ENCODE measurements at places on chromosomes 11 and 22.

DNA sequence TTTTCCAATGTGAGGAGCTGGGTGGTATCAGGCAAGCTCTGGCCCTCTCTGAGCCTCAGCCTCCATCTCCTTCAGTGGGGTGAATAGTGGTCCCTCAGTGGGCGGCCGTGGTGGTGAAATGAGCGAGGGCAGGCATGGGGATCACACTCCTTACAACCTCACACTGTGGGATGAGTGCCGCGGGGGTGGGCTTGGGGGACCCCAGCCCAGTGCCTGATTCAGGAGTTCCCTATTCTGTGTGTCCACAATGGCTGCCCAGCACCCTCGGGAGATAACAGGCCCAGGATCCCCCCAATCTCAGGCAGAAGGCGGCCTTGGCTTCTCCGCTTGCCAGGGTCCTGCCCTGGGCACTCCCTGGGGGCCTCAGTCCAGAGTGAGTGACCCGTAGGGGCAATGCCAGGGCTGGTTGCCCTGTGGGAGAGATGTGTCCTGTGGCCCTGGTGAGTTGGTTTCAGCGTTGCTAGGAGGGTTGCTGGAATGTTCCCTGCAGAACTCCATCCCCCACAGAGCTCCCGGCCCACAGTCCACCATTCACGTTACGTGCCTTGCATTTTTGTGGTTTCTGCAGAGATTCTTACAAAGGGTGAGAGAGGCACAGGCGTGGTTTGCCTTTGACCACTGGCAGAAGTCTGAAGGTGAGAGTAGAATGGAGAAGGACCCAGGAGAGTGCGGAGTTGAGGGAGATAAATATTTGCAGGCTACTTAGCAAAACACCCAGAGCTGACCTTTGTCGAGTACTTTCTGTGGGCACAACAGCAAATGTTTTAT is 2.9 kb downstream of the ALDH3B1 start:
- DNase-seq, result no peak

- no peak for DNase-seq
Observed at GRCh38 chr11:66688561-66689534, 11.2 kb upstream of the RBM4B start.

GRCh38 chr11:131079036-131079435 is 162.8 kb upstream of the SNX19 start:
- no peak for DNase-seq

- peak; percentile 91 for DNase-seq
Observed at GRCh38 chr22:44684506-44685383, 17.3 kb upstream of the PRR5 start.

- DNase-seq, result peak; percentile 24
Observed at GRCh38 chr11:119624102-119624615, 104.8 kb downstream of the NECTIN1 start.

GRCh38 chr11:131671734-131672133 is 301.3 kb downstream of the NTM start:
- DNase-seq, result no peak

- peak; percentile 89 for DNase-seq
Observed at GRCh38 chr11:66328302-66329144, 7.7 kb downstream of the RIN1 start.
